ENCODE measurements at places on chromosomes 5 and 9.

DNA sequence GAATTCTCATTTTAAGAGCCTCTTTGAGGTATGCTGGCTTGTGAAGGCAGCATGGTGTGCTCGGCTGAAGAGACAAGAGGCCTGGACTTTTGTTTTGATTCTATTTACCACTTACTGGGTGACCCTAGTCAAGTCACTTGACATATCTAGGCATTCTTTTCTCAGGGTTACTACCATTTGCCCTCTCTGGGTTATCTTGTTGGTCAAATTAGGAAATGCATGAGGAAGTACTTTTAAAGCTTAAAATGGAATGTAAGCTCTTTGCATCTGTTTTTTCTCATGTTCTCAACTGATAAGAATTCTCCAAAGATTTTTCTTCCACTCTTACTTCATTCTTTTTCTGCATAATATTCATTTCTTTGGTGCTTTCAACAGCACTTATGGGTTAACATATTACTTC is 173.1 kb downstream of the PLK2 start:
- no peak for DNase-seq

DNA sequence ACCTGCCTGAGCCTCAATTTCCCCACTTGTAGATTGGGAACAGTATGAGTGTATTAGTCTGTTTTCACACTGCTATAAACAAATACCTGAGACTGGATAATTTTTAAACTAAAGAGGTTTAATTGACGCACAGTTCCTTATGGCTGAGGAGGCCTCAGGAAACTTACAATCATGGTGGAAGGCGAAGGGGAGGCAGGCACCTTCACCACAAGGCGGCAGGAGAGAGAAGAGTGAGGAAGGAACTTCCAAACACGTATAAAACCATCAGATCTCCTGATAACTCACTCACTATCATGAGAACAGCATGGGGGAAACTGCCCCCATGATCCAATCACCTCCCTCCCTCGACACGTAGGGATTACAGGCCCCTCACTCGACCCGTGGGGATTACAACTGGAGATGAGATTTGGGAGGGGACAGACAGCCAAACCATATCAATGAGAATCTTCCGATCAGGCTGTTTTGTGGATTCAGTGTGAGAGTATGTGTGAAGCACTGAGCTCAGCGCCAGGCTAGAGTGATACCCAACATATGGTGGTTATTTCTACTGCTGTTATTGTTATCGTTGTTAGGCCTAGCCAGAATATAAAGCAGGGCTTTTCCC is 14.6 kb upstream of the LMX1B start:
- DNase-seq, result no peak

GRCh38 chr9:23938908-23939307 is 112.9 kb upstream of the ELAVL2 start:
- no peak for DNase-seq

DNA sequence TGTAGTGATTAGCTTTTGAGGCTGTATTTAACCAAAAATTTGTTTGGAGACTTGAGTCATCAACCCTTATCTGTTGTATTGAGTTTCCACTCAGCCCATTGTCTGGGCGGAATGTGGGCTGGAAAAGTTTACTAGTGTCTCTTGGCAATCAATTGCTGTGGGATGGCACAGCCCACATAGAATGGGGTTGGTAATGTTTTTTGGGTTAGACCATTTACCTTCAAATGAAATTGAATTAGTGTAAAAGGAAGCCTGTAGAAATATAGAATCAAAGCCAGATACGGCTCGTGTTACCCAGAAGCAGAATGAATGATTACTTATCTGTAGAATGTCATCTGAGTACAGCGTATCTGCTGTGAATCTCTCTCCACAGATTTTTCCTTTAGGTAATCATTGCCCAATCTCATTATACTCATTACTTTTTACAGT is 142.9 kb downstream of the AOPEP start:
- DNase-seq, result no peak

- no peak for DNase-seq
Observed at GRCh38 chr9:84742261-84742660, 72.7 kb downstream of the NTRK2 start.

- DNase-seq, result no peak
Observed at GRCh38 chr5:158147227-158147626, 288.3 kb upstream of the CLINT1 start.

DNA sequence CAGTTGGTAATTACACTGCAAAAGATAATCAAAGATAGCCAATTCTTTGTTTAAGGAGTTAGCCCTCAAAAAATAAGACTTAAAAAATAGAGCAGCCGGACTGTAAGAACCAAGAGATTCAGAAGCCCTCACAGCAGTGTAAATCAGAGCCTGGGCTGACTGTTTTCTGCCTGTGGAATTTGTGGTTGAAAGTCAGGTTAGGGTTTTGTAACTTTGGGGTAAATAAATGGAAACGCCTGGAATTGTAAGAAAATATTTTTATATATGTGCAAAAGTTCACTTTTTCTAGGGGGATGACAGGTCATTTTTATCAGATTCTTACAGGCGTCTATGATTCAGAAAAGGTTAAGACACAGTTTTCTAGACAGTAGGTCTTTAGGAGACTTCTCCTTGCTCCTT is 35.6 kb downstream of the KLHL3 start:
- DNase-seq, result no peak

GRCh38 chr9:120820095-120820494 is 22.6 kb downstream of the PSMD5 start:
- DNase-seq, result no peak

GRCh38 chr5:4001004-4001403 is 405.4 kb downstream of the IRX1 start:
- DNase-seq, result no peak

DNA sequence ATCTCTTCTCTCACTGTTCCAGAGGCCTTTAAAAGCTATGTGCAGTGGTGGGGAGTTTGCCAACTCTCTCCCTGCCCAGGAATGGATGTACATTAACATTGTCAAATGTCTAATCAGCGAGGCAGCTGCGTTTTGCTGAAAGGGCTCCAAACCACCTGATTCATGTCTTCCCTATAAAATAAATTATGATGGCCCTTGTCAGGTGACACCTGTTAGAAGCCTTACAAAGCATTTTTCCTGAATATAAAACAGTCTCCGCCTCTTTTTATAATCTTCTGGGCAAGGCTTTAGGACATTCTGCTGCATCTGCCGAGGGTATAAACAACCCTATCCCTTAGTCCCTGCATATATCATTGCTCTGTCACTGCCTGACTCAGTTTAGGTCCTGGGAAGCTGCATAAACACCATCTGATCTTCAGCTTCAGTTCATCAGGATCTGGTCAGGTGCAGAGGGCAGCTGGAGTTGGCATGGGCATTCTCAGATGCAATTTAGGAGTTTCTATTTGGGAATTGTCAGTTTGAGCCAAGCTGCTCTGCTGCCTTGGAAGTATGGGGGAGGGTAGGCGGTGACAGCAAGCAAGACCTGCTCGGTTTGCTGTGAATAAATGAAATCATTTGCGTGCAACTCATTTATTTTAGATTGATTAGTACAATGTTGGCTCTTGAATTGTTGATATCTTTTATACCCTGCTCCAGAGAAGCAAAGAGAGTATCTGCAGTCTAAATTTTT is 103.5 kb downstream of the ACER2 start:
- no peak for DNase-seq

- DNase-seq, result no peak
Observed at GRCh38 chr9:131361202-131361833, 32.6 kb upstream of the PRRC2B start.

DNA sequence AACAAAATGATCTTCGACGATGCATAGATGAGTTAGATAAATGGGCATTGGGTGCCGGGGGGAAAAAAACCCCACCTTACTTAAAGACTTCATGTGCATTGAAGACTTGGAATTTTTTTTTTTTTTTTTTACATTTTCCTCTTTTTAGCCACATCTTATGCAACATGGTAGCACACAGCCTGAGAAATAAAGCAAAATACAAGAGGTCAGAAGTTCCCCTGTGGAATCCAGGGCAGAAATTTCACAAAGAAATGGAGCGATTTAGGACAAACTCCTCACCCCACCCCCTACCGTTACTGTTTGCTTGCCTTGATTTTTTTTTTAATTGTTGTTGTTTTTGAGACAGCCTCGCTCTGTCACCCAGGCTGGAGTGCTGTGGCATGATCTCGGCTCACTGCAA is 153.2 kb downstream of the GOLPH3 start:
- no peak for DNase-seq

GRCh38 chr5:95449460-95449859 is 58.3 kb downstream of the FAM81B start:
- DNase-seq, result no peak

DNA sequence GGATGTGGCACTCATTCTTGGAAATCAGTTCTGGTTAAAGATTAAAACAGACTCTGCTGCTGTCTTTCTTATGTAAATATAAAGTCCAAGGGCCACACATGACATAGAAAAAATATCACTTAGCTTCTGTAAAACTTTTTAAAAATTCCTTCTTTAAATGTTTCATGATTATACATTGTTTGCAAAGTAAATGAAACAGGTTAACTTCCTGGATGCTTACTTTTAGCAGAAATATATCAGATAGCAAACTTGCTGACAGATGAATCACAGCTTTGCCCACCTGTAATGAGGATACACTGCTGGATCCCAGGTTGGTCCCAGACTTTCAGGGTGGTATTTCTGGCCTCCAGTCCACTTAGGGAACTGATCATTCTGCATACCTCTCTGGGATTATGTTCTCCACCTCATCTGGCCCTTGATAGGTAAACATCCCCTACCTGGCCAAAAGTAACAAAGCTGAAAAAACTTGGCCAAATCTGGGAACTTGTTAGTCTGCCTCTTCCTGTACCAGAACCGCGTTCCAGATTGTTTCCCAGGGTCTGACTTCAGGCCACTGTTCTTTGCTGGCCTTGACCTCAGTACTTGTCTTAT is 340.5 kb downstream of the ADGRV1 start:
- no peak for DNase-seq

DNA sequence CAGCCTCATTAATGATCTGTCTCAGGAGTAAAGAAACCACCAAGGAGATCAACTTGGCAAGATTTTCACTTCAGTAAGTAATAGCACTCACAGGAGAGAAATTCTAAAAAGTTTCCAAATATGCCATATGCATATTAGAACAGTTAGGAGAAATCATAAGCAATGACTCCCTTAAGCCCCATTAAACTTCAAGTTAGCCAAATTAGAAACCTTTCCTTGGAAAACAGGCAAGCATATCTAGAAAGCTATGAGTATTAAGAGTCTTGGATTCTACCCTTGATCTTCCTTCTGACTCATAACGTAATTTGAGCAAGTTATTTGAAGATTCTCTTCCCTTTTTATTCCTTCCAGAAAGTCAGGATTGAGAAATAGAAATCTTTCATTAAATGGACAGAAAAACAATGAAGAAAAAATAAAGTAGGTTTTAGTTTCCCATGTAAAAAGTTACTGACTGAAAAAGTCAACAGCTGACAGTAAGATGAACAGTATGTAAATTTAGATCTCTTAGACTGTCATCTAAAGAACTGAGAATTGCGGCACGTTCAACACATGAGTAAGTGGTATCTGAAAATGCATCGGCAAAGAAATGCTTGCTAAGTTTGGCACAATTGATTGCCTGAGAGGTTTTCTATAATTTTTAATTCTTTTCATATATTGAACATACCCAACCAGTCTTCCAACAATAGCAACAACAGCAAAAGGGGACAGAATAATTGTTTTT is 565.7 kb upstream of the FTMT start:
- no peak for DNase-seq

- no peak for DNase-seq
Observed at GRCh38 chr5:72065751-72066255, 41.5 kb upstream of the MAP1B start.

Measured in nucleus accumbens (tissue), 56 donors.